ENCODE measurements at places on chromosomes 3 and 15. TPM values are rescaled to one million over a fixed set of nuclear protein-coding genes. Genes with fewer than 3 reads are reported as not detected.

- H3K36me3 ChIP-seq = no peaks in the 10 kb centered on the region
- H3K4me1 ChIP-seq = no peaks in the 10 kb centered on the region
- DNase-seq = no peak
- no peaks in the 10 kb centered on the region for H3K27me3 ChIP-seq
- H3K4me3 ChIP-seq = no peak overlapping the region
Observed at GRCh38 chr15:69120732-69121131, 39.7 kb upstream of the GLCE start.

DNA sequence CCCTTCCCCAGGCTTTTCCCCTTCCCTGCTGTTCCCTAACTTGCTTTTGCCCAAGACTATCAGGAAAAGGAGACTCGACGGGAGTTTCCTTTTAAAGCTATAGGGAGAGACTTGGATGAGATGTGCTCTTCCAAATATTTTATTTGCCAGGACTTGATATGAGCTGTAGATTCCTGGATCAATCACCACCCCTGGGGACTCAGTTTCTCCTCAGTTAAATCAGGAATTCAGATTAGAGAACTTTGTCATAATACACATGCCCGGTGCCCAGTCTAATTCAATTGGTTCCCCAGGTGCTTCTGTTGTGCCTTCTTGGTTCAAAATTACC, 46.6 kb downstream of the SMAD6 start:
- no peak overlapping the region for H3K27ac ChIP-seq
- no peaks in the 10 kb centered on the region for H3K27me3 ChIP-seq
- no peaks in the 10 kb centered on the region for H3K36me3 ChIP-seq

The TIPIN gene
- total RNA-seq = 28.0 TPM

The ADAMTS7 gene
- 2.0 TPM for total RNA-seq

The ATP8B4 gene
- 0.57 TPM for total RNA-seq
